ENCODE measurements at places on chromosomes 7 and 10.

GRCh38 chr10:111030042-111030750 lies 46.6 kb upstream of the ADRA2A start:
- DNase-seq = no peak

GRCh38 chr7:147013825-147014224 lies 897.2 kb downstream of the CNTNAP2 start:
- DNase-seq = no peak

DNA sequence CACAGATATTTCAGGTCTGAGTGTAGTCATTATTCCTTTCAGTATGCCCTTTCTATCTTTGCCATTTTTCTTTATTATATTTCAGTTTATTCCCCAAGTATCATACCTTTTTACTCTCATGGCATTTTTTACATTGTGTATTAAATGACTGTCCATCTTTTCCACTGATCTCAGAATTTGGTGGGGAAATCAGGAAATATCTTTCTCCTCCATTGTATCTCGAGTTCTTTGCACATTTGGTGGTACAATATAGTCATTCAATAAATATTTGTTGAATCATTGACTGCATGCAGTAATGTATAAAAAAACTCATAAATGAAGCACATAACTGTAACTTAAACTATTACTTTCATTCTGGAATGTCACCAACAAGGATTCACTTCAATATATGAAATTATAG lies 354.7 kb downstream of the HGF start:
- no peak for DNase-seq

GRCh38 chr10:74927701-74928100 lies 101.3 kb downstream of the KAT6B start:
- no peak for DNase-seq

DNA sequence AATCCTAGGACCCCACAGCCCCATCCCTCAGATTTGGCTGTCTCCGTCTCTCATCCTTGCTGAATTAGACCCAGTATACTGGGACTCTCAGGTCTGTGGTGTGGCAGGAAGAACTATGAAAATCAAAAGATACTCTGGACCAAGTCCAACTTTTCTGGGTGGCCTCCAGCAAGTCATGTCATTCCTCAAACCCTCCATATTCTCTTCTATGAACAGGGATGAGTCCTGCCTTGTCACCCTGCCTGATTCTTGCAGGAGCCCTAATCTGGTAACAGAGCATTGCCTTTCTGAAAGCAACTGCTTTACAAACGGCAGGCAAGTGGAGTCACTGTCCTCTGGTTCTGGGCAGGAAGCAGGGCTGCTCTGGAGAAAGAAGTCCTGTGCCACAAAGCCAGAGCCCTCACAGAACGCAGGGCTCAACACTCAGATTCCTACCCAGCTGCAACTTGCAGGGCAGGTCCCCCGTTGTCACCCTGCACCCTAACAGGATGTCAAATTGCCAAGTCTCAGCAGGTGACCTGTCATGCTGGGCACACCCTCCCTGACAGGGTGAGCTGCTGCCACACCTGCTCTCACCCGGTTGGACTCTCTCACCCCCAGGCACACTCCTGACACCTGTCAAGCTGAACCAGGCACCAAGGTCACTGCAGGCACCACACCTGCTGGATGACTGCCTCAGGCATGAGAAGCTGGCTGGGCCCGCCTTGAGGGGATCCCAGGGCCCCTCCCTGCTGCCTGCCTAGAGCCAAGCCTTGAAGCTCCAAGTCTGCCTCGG lies 227.7 kb downstream of the KCNMA1 start:
- no peak for DNase-seq

DNA sequence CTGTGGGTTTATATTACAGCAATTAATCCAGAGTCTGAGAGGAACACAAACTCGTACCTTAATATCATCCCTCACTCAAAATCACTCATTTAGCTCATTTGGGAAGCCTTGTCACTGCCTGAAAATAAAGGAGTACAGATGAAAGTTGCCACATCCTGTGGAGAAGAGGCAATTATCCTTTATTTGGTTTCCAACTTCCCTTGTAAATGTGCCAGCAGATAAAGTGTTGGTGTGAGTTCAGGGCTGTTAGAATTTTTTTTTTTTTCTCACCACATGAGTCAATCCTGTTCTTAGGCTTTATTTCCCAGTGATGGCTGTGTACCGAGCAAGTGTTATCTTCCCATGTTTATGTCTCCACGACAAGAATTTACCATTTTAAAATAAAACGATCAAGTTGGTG lies 99.0 kb upstream of the SMIM30 start:
- DNase-seq = peak; percentile 53

DNA sequence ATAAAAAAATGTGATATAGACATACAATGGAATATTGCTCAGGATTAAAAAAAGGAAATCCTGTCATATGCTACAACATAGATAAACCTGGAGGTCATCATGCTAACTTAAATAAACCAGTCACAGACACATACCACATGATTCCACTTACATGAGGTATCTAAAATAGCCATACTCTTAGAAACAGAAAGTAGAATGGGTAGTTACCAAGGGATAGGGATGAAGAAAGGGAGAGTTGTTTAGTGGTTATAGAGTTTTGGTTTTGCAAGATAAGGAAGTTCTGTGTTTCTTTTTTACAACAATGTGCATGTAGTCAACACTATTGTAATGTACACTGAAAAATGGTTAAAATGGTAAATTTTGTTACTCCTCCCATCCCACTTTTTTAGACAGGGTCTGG lies 30.5 kb downstream of the BICC1 start:
- DNase-seq = no peak

DNA sequence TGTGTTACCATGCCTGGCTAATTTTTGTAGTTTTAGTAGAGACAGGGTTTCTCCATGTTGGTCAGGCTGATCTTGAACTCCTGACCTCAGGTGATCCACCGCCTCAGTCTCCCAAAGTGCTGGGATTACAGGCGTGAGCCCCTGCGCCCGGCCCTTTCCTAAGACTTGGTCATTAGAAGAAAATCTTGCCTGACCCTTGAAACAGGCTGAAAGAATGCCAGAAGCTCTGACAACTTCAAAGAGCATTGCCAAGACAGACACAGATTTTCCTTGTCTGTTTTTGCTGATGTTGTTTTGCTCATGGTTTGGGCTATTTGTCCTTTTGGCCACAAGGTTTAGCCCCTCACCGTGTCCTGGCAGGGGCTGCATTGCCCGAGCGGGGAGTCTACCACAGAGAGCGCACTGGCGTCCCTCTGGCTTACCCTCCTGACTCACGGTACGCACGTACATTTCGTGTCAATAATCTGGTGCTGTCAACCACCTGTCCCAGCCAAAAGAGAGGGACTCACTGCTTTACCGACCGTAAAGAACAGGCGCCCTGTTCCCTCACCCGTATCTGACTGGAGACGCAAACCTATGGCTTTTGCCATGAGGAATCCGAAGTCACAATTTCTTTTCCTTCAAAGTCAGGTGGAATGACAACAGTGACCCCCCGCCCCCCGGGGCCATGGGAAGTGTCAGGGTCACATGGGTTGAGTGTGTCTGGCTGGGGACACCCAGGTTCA lies 10.1 kb upstream of the INPP5A start:
- no peak for DNase-seq

DNA sequence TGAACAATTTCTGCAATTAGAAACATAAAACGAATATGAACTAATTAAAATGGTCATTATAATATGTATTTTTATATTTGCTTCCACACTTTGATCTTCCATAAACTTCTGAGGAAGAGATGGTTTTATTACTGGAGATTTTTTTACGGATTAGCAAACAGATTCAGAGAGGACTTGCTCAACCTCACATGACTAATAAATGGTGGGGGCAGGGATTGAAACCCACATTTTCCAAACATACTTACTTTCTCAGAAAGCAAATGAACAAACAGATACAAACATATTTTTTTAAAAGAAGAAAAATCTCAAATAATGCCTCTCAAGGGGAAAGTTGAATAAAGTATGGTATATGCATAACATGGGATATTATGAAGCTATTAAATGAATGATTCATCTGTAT lies 18.3 kb downstream of the ANKMY2 start:
- no peak for DNase-seq

- DNase-seq = no peak
Observed at GRCh38 chr7:40833888-40834234, 699.1 kb downstream of the SUGCT start.

DNA sequence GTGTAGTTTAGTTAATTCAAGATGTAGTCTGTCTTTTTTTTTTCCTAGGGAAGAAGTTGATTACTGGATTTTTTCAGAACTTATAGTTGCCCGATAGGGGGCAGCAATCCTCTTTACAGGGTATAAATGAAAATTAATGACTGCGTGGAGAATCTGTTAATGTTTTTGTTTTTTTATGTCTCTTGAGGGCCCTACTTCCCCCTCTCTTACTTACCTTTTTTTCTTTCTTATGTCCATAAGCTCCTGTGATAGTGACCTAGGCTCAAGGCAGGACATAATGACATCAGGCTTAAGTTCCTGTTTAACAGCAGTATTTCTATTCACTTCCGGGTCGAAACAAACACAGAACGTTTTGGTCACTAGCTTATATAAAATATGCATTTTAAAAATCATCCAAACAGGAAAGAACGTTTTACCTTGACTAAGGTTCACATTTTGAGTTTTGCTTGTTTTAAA lies 18.8 kb downstream of the CDC123 start:
- DNase-seq = peak; percentile 11

GRCh38 chr7:150830937-150831336 lies 21.4 kb upstream of the AOC1 start:
- no peak for DNase-seq

DNA sequence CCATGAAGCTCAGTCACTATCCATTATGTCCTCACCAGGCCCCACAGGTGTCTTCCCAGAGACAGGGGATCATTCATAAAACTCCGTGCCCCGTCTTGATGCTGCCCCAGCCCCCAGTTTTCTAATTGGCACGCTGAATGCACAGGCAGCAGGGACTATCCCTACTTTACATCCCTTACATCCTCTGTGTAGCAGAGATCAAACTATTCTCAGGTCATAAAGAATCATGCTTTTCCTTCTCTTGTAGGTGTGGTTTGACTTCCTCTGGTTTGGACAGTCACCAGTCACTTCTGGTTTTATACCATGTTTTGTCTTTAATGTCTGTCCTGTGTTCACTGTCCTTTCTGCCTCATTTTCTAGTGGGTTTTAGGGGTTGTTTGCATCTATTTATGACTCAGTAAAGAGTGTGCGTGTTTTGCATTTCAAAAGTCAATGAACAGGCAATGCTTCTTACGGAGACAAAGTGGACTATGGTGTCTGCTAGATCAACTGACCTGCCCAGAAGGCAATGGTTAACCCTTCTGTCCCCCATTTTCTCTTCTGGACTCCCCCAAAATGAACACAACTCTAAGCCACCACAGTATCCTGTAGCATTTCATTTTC lies 140.4 kb upstream of the NPVF start:
- no peak for DNase-seq

DNA sequence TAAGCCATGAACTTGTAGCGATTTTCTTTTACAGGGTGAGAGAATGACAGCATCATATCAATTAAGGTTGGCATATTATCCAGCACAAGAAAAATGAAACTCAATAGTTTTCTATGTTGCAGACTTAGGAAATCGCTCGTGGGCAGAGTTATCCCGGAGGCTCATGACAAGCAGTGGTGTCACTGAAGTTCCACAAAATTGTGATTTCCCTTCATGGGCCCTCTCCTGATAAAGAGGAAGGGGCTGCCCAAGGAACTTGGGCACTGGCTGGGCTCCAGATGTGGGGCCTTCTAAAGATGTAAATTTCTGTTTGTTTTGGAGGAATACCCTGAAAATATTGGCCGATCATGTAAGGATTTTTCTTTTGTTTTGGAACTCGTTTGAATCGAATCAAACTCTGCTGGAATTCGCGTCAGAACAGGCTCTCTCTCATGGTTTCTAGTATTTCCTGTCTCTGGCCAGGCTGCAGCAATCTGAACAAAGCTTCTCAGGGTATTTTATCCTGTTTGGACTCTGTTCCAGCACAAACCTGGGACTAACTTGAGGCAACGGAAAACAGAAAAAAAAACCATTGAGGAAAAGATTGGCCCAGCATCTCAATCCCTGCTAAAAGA lies 340.6 kb upstream of the NRP1 start:
- DNase-seq = no peak

DNA sequence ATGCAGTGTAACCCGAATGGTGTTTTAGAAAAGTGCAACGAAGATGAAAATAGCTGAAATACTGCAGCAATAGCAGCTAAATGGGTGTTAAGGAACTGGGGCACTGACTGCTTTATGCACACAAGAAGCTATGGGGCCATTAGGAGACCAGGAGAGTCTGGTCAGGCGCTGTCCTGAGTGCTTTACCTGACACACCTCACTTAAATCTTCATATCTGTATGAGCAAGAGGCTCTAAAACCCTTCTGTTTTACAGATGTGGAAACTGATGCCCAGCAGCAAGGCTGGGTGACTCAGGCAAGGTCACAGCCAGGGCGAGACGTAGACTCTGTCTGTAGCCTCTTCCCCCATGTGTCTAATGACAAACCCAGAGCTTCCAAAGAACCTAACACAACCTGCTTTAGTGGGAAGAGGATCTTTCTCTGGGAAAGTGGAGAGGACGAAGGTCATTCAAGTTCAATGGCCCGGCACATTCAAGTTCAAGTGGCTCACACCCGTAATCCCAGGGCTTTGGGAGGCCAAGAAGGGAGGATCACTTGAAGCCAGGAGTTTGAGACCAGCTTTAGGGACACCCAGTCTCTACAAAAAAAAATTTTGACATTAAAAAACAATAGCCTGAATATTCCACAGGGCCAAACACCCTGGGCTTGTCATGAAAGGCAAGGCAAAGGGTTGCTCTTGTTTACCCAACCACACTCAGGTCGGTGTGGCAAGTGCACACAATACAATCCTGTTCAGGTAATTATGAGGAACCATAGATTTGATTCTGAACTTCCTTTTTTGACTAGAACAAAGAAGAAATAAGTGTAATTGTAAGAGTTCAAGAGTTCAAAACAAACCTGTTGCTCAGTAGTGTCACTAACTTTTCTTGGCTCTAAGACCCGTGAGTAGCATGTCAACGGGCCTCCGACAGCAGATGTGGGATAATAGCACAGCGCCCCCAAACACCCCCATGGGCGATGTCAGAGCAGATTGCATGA lies 53.7 kb upstream of the KLF6 start:
- DNase-seq = no peak

GRCh38 chr7:16813232-16813616 lies 8.4 kb upstream of the AGR2 start:
- DNase-seq = no peak

DNA sequence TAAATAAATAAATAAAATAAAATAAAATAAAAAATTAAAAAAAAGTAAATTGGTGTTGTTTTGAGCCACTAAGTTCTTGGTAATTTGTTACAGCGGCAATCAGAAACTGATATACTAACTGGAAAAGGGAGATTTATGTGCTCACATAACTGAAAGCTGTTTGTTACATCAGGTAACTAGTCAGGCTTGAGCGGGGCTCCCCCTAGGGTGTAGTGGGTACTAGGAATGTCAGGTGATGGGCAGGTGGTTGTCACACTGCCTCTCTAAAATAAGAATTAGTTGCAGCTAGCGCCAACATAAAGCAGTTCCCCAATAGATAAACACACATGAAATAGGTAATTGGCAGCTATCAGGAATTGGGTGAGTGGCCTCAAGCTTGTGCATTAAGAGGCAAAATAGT lies 1336.9 kb downstream of the XPNPEP1 start:
- no peak for DNase-seq

DNA sequence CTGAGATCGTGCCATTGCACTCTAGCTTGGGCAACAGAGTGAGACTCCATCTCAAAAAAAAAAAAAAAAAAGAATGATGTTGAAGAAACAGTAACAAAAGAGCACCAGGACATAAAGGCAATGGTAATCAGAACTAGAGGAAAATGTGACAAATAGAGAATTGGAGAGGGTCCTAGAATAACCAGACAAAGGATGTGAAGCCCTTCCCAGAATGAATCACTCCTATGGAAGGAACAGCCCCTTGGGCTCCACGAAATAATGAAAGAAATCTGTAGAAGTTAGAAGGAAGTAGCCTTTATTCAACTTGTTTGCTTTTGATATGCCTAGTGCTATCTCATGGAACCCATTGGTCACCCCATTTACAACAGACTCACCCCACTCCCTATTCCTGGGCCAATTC lies 169.2 kb downstream of the SUGCT start:
- no peak for DNase-seq

Measured in NCI-H1436 treated with DMSO at 0.1 percent for 48 hours (cell line).